ENCODE measurements at places on chromosomes 16 and 17.

DNA sequence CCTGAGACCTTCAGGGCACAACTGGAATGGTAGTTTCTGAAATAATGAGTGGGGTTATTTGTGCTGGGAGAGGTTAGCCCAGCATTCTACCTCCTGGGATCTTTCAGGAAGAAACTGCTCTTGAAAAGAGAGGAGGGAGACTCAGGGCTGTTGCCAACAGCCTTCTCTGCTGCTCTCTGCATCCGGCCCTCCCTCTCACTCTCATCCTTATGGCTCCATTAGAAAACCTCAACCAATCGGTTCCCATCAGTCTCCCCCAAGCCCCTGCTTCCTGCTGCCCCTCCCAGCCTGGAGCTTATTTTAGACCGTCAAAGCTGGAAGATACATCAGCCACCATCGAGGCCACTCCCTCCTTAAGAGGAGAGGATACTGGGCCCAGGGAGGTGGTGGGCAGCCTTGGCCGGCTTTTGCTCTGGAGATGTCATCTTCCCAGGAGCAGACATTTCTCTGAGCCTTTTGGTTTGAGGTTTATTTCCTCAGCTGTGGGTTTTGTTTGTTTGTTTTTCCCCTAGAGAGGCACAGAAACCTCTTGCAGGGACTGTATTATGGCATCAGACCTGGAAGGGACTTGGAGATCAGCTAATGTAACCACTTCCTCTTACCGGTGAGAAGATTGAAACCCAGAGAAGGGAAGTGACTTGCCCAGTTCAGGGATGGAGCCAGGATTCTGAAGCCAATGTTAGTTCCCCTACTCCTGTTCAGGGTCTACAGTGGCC, 2.7 kb downstream of the MPRIP start:
- DNase-seq = peak; percentile 92

DNA sequence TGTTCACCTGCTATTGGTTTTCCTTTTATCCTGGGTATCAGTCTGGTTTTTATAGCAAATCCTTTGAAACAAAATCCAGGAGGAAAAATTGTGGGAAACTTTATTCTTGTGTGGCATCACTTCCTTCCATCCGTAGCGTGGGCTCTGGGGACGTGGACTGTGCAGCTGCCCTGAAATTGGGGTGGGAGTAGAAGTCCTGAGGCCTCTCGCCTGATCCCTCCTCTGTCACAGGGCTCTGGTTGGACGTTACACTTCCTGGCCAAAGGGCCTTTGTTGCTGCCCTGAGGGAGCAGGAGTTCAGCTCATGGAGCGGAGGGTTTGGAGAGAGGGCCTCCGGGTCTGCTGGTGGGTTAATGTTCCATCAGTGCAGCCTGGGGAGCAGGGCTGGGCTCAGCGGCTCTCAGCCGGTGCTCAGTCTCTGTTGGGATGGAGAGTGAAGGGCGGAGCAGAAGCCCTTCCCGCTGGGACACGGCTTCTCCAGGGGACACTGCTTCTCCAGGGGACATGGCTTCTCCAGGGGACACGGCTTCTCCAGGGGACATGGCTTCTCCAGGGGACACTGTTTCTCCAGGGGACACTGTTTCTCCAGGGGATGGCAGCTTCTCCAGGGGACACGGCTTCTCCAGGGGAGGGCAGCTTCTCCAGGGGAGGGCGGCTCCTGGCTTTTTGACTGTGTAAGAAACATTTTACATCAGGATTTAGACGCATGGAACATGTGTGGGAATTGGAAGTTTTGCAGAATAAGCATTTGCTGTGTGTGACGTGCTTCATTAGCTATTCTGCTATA, 15.2 kb upstream of the RPL13 start:
- DNase-seq = no peak

GRCh38 chr17:40646791-40647623, 611 bp downstream of the SMARCE1 start:
- DNase-seq = peak; percentile 54

DNA sequence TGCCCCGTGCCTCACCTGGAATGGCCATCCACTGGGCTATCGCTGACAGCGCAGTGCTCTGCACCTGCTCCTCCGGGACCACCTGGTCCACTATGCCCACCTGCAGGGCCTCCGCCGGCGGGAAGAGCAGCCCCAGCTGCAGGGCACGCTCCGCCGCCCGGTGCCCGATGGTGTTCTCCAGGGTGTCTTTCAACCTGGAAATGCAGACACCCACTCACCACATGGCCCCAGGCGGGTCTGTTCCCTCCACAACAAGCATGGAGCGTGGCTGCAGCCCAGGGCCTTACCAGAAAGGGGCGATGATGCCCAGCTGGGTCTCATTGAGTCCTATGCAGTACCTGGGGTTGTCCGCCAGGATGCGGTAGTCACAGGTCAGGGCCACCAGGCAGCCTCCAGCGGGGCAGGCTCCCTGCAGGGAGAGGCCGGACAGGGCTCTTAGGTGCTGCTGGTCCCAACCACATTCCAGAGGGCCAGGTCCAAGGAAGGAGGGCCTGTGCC, 6.8 kb downstream of the DNASE1L2 start:
- DNase-seq = no peak

DNA sequence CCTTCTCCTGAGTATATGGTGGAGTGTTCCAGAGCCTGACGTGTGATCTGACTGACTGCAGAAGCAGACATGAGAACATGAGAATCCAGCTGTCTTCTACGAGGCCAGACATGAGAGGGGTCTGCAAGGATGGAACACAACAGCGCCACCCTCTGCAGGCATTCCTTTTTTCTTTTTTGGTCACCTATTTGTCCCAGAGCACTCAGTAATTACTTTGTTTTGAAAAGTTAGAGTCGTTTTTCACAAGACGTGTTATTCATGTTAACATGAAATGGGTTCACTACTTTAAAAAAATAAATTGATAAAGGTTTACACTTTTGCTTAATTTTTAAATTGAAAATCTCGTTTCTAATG, 43.8 kb upstream of the ATP2A3 start:
- DNase-seq = no peak

GRCh38 chr16:66619534-66620428, 15.3 kb downstream of the CMTM3 start:
- DNase-seq = peak; percentile 50

GRCh38 chr17:542943-543342, 171.7 kb downstream of the VPS53 start:
- no peak for DNase-seq

DNA sequence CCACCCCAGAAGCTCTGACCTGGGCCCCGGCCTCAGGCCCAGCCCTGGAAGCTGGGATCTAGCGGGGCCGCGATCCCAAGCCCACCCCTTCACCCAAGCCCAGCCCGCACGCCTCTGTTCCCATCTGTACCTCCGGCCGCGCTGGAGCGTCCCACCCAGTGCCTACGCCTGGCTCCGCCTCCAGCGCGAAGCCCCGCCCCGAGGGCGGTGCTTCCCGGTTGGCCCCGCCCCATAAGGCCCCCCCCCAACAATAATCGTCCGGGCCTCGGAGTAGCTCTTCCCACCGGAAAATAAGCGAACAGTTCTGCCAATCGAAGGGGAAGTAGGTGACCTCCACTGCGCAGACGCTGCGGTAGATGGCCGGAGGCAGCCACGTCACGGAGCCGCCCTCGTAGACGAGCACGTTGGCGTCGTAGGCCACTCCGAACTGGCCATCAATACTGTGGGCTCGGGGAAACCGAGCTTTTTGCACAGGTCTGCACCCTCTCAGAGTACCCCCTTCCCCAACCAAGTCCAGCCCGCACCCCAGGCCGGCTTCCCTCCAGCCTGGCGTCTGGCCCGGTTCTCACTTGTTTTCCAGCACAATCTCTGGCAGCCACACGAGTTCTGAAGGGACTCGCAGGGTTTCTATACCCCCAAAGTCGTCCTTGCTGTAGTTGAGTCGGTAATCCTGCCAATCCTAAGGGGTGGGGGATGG, 1.1 kb downstream of the CHRNE start:
- no peak for DNase-seq

DNA sequence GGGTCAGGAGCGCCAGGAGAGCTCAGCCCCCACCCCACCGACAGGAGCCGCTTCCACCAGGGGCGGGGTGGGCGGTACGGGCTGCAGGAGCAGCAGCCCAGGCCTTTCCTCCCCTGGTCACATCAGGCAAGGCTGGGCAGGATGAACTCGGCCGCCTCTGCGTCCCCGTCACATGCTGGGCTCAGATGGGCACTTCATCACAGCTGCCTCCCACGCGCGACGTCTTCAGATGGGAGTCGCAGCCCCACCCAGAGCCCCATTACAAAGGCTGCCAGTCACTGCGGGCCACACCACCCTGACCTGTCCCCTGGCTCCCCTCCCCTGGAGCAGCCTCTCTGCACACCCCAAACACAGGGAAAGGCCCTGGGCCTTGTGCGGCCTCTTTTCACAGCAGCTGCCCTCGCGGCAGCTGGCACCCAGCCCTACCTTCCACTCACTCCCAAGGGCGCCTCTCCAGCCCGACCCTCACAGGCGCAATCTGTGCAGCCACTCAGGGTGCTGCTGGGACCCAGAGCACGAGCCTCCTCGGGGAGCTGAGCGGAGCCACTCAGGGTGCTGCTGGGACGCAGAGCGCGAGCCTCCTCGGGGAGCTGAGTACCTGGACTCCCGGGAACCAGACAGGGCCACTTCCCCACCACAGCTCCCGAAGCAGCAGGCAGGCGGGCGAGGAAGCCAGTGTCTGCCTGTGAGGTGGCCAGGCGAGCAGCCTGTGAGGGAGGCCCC, 4.7 kb downstream of the ZNF598 start:
- DNase-seq = no peak

GRCh38 chr16:14545346-14545884, 84.6 kb downstream of the PARN start:
- DNase-seq = no peak

- DNase-seq = no peak
Measured at GRCh38 chr16:17424771-17425170, 46.0 kb downstream of the XYLT1 start.
